ENCODE measurements at places on chromosomes 4 and X.
A peak's percentile ranks its signal among the peaks of the same experiment; 100 is the strongest.

- DNase-seq: no peak
These were observed 87.8 kb upstream of the BMP2K start for GRCh38 chr4:78688366-78688765.

GRCh38 chrX:131778269-131779218, 234.7 kb downstream of the OR13H1 start:
- DNase-seq: peak; percentile 94

DNA sequence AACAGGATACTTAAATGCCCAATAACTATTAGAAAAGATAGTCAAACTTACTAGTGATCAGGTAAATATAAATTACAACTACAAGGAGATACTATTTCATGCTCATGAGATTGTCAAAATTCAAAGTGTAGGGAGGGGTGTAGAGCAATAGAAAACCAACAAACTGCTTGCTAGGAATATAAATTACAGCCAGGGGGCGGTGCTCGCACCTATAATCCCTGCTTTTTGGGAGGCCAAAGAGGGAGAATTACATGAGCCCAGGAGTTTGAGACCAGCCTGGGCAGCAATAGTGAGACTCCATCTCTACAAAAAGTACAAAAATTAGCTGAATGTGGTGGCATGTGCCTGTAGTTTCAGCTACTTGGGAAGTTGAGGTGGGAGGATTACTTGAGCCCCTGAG, 556.5 kb upstream of the NR3C2 start:
- peak; percentile 35 for DNase-seq

GRCh38 chrX:73647632-73648322, 84.8 kb downstream of the CHIC1 start:
- DNase-seq: no peak

DNA sequence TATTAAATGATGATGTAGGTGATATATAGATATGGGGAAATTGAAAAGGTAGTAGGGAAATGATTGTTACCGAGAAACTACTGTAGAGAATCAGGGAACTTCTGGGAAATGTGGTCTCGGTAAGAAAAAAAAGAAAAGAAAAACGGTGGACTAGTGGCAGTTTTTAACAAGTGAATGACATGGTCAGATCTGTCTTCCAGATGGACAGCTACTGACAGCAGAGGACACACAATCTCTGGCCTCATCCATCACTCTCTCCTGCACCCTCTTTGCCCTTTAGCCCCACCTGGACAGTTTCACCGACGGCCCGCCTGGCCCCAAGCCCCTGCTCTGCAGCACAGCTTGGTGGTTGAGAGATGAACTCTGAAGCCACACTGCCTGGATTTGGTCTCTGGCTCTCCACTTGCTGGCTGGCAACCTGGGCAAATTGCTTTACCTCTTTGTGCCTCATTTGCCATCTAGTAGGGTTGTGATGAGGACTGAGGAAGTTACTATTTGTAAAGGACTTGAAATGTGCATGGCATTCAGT, 23.4 kb downstream of the RBM47 start:
- DNase-seq: no peak
